Thyroid gland (tissue), 4 donors: ENCODE measurements at places on chromosomes 11 and 22.

DNA sequence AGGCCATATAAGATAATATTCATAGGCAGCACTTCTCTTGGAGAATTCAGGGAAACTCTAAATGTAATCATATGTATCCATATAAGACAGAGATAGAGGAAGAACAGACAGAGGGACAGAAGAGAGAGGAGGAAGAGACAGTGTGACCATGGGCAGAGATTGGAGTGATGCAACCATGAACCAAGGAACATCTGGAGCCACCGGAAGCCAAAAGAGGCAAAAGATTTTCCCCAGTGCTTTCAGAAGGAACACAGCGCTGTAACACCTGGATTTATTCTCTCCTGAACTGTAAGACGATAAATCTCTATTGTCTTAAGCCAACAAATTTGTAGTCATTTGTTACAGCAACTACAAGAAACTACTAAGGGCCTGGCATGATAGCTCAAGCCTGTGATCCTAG is 57.7 kb downstream of the GAB2 start:
- no peak for DNase-seq

DNA sequence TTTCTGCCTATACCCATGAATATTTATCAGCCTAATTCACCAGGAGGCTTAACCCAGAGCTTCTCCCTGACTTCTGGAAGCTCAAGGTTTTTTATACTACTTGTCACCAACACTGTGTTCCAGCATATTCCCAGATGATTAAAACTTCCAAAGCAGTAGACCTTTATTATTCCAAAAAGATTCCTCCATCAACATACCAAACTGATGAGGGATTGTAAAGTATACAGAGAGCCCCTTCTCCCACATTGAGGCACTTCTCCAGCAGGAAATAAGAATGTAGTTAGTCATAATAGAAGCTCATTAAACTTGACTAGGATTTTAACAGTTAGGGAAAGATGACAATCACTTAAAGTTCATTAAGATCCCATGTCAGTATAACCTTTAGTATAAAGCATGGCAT is 51.4 kb upstream of the CEP126 start:
- DNase-seq: no peak

DNA sequence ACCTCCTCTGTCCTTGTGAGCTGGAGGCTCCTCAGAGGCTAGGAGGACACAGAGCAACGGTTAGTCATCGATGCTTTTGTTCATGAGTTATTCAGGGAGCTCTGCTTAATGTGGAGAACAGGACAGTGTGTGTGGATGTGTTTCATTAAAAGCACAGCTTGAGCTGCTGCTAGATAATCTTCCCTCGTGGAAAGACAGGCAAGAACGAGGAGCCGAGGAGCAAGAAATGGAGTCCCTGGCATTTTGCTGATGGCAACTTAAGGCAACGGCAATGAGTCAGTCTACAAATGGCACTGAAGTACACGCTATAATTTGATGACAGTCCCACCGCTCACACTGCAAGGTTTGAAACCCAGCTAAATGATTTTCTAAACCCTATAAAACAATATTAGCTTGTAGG is 106.2 kb downstream of the IGLL1 start:
- DNase-seq: no peak

- DNase-seq: no peak
Observed at GRCh38 chr22:22216450-22216959, 28.1 kb upstream of the VPREB1 start.

GRCh38 chr11:18280438-18281045 is 14.5 kb downstream of the SAA1 start:
- no peak for DNase-seq

DNA sequence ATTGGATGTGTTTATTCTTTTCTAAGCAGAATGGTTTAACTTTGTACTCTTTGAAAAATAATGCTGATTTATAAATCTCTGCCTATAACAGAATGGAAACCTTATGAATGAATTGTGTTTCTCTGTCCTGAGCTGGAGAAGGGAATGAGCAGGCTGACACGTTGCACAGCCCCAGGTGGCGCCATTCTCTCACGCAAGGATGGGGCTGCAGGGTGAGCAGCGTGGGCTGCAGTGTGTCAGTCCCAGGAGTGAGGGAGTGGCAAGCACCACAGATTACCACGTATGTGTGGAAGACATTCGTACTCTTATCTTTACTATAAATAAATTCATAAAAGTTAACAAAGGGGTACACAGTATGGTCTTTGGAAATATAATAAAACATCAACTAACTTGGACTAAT is 33.4 kb downstream of the FDX1 start:
- peak; percentile 42 for DNase-seq
